ENCODE measurements at places on chromosomes 11 and 22.

DNA sequence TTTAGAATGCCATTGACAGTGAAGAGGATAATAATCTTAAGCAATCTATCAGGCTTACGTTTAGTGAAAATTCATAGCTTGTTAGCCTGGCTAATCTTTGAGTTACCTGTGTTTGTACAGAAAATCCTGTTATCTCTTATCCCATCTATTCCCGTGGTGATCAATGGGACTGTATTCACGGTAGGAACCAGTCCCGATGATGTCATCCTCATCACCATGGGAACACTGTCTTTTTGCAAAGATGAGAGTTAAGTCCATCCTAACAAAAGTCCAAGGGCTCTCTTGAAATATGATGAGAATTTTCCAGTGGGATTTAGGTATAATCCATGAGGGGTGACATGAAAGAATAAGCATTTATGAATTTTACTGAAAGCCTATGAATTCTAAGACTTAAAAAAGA, 762.2 kb downstream of the ETS1 start:
- no peak for DNase-seq

DNA sequence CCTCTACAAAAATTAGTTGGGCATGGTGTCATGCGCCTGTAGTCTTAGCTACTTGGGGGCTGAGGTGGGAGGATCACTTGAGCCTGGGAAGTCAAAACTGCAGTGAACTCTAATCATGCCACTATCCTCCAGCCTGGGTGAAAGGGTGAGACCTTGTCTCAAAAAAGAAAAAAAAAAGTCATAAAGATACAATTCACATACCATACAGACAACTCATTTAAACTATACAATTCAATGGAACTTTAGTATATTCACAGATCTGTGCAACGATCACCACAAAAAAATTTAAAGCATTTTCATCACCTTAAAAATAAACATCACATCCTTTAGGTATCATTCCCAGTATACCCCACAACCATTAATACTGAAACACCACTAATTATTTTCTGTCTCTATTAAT, 201.2 kb downstream of the PGR start:
- DNase-seq = no peak

DNA sequence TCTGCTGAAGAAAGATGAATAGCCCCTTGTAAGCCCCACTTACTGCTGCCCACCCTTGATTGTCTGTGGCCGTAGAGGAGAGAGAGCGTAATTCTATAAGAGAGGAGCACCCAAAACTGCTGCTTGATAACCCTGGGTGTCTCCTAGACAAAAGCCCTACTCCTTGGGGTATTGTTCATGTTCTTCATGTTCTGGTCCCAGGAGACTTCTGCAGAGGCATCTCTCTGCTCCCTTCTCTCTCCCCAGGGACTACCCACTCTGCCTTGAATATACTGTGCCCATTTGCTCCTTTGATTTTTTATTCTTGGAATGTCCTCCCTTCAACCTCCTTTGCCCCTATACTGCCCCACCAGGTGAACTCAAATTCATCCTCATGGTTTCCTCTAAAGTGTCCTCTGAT, 417.8 kb upstream of the CADM1 start:
- no peak for DNase-seq

GRCh38 chr22:50301581-50301991, 5.9 kb downstream of the PLXNB2 start:
- DNase-seq = no peak

- DNase-seq = no peak
Observed at GRCh38 chr11:121328176-121328966, 35.8 kb downstream of the SC5D start.

DNA sequence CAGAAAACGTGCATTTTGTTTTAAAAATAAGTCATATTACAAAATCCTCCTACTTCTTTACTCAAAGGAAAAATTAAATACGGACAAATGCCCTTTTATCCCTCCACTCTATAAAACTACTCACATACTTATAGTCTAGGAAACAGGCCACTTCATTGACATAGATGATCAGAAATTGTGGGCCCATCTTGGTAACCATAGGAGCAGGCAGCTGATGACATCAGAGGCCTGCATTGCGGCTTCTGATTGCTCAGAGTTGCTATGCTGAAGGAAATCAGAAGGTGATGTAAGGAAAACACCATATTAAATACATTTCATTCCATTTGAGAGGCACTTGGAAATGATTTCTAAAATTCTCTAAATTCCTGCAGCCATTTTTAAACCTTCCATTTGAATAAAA, 27.0 kb downstream of the FAM76B start:
- DNase-seq = no peak

DNA sequence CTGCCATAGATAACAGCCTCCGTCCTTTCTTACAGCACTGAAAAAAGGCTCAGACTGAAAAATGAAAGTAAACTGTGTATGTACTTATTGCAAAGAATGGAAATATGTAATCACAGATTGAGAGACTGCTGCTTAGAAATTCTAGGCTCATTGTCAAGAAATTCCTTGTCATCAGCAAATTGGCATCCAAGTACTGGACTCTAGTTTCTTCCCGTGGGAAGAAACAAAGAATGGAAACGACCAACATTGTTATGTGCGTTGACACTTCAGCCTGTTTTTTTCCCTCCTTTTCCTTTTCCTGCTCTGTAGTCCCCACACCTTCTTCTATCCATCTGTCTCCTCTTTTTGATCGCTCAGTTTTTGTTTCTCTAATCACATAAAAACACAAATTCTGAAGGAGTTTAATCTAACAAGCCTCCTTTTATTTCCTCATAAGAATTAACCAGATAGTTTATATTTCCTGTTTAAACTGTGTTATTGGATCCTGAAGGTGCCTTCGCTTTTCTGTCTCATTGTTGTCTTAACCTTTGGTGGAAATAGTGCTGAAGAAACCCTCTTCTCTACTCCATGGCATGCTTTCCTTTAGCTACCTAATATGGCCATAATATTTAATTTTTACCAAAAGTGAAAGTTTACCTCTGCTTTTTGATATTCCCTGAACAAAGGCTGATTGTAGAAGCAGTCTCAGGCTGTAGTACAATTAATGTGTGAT, 20.0 kb upstream of the CASP12 start:
- no peak for DNase-seq

DNA sequence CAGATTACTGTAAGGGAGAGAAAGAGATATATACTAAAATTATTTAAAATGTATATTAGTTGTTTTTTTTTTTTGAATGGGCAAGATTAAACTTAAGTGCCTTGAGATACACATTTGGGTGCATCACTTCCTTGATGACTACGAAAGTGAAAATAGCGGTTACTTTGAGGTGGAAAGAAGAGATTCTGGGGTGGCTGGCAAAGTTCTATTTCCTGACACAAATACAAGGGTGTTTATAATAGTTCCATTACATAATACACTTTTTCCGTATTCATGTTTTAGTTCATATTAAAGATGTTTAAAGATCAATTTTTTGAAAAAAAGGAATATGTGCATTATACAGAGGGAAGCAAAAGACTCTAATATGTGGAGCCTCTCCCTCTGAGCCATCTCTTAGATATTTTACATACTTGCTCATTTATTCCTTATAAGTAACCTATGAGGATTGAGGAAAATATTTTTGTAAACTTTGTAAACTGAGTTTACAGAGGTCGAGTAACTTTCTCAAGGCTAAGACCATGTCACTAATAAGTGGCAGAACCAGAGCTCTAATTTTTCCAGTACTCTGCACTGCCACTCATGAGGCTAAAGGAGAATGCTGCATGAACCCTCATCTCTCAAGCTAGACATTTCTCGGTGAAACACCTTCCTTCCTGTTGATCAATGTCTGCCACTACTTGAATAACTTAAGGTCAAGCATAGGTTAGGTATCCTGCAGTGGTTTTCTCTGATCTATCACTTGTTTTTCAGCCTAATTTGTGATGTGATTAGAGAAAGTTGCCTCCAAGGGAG, 58.6 kb downstream of the DDIAS start:
- no peak for DNase-seq

GRCh38 chr11:24567380-24567779, 70.5 kb downstream of the LUZP2 start:
- no peak for DNase-seq

GRCh38 chr11:83409476-83409875, 123.3 kb upstream of the CCDC90B start:
- no peak for DNase-seq

DNA sequence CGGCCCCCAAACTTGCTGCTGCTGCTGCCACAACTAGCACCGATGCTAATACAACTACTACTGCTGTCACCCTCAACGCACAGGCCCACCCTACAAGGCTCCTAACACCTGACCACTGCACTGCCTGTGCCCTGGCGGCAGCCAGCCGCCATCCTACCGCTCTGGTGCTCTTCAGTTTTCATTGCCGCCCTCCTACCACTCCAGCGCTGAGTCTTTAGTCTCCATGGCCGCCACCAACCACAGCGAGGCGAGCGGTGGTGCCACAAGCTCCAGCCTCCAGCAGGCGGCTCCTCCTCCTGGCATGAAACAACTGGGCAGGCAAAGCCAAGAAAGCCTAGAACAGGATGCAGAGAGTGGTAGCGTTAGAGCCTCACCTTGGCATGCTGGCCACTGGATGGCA, 5.0 kb upstream of the RFPL3 start:
- no peak for DNase-seq

DNA sequence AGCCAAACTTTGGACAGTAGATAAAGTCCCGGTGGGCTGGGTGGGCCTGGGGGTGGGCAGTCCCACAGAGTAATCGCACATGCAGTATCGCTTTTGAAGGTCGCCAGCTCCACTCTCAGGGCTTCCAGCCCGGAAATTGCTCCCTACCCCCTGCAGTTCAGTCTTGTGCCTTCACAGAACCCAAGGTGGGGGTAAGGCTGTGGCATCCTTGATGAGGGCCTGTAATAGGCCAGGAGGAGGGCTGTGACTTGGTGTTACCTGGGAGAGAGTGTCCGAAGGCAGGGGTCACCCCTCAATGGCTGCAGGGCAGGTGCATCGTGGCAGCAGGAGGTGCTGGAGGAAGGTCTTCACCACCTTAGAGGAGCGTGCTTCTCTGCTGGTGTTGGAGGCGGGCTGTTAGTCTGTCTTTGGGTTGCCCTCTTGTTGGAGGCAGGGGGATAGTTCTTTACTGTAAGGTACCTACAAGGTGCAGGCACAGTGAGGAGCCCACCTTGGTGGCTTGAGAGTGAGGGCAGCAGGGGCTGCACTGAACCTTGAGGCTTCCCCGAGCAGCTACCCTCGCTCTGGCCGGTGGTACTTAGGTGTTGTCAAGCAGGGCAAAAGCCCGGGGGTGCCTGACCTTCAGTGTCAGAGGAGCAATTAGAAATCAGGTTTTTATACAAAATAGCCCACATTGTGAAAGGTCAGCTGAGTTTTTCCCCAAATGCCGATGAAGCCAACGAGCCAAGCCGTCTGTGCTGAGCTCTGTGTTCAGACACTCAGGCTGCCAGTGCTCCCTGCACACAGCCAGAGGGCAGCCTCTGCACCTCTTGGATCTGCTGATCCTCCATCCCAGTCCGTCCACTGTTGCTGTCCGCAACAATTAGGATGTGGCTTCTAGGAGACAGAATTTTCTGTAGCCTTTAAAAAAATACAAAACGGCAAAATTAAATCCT, 21.9 kb downstream of the SAMM50 start:
- DNase-seq = no peak

DNA sequence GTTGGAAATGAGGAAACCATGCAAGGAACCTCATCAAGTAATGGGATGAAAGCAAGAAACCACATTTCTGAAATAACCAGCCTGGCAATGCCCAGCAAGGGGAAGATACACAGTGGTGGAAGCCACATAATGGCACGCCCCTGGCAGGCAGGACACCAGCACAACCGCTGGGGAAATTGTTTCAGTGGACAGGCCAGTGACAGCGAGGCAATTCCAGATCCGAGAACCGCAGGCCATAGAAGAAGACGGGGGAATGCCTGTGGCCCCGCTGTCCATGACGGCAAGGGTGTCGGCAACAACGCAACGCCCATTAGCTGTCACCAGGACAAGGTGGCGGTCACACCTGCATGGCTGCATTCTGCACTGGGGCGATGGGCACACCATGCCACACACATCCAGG, 1389.6 kb downstream of the BRD1 start:
- DNase-seq = no peak

DNA sequence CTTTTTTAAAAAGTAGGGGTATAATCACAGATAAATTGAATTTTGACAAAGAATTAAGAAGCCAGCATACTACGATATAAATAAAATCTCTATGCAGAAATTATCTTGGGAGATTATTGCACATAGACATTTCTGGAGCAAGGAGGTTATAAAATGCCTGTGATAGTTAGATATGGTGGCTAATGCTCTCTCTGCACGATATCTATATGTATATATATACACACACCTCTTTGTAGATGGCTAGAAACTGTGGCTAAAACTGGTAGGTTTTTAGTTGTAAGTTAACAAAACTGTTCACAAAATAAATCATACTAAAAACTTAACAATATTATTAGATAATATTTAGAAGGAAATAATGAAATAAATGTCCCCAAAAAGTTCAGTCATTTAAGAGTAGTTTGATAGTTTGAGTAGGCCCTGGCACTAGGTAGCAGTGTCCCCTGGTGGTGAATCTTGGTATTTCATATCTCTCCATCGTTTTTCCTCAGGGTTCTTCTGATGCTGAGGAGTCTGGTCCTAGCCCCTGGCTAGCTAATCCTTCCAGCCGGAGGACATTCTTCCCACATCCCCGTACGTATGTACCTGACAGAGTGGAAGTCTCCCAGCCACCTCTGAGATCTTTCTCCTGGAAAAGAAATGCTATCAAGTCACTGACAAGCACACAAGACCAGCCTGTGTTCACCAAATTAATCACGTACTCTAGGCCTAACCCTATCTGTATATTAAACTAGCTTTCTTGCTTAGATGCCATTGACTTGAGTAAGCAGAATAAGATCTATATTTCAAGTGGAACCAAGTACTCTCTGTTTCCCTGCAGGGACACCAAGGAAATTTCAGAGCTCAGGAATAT, 32.2 kb downstream of the ART5 start:
- no peak for DNase-seq

DNA sequence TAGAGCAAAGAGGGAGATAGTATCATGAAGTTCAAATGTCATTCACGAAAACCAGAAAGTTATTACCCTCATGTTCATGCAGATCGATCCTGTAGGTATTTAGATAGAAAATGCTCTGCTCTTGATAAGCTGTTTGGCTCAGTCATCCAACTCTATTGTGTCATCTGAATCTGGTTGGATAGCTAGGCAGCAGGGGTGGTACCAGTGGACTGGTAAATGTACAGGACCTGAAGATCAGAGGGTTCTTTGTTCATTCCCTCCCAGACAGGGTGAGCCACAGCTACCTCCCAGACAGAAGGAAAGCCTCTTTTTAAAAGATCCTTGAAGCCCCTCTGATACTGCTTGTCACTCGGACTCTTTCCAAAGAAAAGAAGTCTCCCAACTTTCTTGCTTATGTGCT, 29.8 kb upstream of the DRD2 start:
- no peak for DNase-seq

DNA sequence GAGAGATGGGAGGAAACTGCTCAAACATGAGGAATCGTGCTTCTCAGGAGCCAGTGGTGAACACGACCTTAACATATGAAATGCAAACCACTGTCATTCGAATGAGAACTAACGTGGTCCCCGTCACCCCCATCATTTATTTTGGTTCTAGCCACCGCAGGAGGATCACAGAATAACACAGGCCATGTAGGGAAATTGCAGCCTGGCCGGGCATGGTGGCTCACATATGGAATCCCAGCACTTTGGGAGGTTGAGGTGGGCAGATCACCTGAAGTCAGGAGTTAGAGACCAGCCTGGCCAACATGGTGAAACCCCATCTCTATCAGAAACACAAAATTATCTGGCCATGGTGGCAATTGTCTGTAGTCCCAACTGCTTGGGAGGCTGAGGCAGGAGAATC, 27.1 kb downstream of the KRTAP5-5 start:
- no peak for DNase-seq

- no peak for DNase-seq
Observed at GRCh38 chr11:134840945-134841344, 428.9 kb upstream of the B3GAT1 start.
